ENCODE measurements at places on chromosomes 12 and 14.

- no peak for DNase-seq
Observed at GRCh38 chr12:64109706-64110105, 112.4 kb downstream of the KICS2 start.

GRCh38 chr14:69750495-69750894, 16.4 kb upstream of the SRSF5 start:
- DNase-seq, result no peak

DNA sequence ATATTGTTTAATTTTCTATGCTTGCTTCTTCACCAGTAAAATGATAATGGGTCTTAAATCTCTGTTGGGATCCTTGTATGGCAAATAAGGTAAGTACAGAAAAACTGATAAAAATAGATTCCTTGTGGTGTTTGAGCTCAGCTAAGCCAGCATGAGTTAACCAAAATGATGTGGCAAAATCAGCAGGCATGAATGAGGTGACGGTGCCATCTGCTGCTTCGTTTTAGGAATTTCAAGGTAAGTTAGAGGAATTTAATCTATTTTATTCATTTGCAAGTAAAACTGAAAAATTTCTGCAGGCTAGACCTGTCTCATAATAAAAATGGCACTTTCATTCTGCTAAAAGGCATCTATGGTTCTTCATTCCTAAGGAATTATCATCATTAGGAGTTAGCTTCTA, 10.0 kb upstream of the CLEC7A start:
- no peak for DNase-seq

DNA sequence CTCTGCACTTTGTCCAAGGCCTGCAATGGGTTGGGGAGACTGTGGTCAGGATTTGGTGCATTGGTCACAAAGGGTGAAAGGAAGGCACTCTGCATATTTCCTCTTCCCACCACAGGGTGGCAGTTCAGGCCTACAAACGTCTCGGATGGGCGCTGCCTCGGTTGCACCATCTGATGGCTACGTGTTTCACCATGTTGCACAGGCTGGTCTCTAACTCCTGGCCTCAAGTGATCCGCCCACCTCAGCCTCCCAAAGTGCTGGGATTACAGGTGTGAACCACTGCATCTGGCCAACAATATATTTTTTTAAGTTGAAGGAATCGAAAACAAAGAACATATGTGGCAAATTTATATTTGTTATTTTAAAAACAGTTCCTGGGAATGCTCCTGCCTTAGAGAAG, 35.1 kb downstream of the TMBIM6 start:
- no peak for DNase-seq

DNA sequence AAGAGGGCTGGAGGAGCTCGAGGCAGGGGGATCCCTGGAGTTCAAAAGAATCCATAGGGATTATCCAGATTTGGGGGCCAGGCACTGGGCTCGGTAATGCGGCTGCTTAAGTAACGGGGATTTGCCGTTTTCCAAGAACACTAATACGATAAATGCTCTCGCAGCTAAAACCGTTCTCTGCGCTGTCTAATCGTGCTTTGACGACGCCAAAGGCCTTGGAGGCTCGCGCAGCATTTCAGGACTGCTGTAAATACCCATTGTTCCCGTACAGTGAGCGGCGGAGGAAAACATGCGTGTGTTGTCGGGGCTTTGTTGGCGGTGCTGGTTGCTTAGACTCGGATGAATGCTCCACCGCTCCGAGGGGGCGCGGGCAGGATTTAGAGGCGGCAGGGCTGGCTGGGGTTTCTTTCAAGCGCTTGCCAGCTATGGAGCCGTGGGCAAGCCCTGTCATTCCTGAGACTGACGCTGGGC, 26.2 kb downstream of the DIO3 start:
- DNase-seq, result no peak

All from stimulated activated CD8-positive, alpha-beta memory T cell treated with anti-CD3 and anti-CD28 coated beads, Interleukin-7, amount 100 ng/mL, for 1 hour (primary cell).